Natural killer cell (primary cell): ENCODE measurements at places on chromosomes 6 and 20. TPM values are rescaled to one million over a fixed set of nuclear protein-coding genes. Genes with fewer than 3 reads are reported as not detected.
A peak's percentile ranks its signal among the peaks of the same experiment; 100 is the strongest.

DNA sequence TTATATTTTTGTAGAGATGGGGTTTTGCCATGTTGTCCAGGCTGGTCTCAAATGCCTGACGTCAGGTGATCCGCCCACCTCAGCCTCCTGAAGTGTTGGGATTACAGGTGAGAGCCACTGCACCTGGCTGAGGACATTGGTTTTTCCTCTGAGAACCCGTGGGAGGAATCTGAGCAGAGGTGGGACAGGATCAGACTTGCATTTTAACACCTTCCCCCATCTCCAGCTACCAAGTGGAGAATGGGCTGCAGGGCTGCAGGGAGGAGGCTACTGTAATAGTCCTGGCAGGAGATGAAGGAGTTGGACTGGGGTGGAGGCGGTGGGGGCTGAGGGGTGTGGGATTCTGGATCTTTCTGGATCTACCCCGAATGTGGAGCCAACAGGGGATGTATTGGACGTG lies 24.5 kb downstream of the FAM110A start:
- no peak for DNase-seq

Gene BANF2
- total RNA-seq, result not detected

- no peak for DNase-seq
Measured at GRCh38 chr6:40722553-40723258, 135.5 kb upstream of the LRFN2 start.

Gene OPRM1
- total RNA-seq, result not detected

- no peak for DNase-seq
Measured at GRCh38 chr6:147216915-147217314, 12.7 kb downstream of the STXBP5 start.

Gene PRICKLE4
- not detected for total RNA-seq

DNA sequence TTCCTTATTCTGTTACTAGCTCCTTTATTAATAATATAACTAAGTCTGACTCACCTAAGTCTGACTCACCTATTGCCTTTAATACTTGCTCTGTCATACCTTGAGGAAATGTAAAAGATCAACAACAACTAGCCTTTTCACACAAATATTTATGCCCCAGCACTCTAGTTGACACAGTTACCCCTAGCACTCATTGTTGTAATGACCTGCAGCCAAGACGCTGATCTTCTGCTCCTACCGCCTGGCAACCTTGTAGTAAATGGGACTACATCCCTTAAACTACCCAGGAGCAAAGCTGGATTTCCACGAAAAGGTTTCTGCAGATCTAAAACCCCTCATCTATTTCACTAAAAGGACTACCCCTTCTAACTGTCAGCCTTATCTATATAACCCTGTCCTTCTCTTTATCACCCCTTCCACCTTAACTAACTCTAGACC lies 90.0 kb downstream of the PLG start:
- DNase-seq, result no peak

Gene NKAPL
- 0.31 TPM for total RNA-seq

Gene SERPINB1
- 78.1 TPM for total RNA-seq

DNA sequence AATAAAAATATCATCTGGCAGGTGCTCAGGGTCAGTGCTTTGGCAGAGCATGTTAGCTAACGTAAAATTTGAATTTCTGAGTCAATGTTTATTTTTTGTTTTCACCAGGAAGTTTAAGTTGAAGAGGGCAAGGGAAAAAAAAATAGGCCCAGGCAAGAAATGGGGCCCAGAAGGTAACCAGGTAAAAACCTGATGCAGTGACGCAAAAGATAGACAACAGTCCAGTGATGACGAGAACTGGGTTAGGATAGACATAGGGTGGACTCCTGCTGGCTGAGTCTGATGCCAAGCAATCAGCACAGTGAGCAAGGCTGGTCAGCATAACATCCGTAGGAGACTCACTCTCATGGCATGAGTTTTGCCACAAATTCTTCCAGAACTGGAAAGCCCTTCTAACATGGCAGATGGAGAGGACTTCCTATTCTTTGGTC lies 42.2 kb downstream of the ZHX3 start:
- no peak for DNase-seq

Gene REPS1
- total RNA-seq, result 66.4 TPM

GRCh38 chr6:33716890-33717632 lies 5.6 kb upstream of the UQCC2 start:
- no peak for DNase-seq

- no peak for DNase-seq
Measured at GRCh38 chr6:67667637-67668422, 967.3 kb upstream of the ADGRB3 start.

Gene LRRC73
- 0.45 TPM for total RNA-seq

- no peak for DNase-seq
Measured at GRCh38 chr6:97066056-97066455, 141.5 kb downstream of the KLHL32 start.

Gene HLA-DMA
- 39.2 TPM for total RNA-seq

GRCh38 chr20:31705598-31706597 lies 16.8 kb downstream of the BCL2L1 start:
- no peak for DNase-seq

- no peak for DNase-seq
Measured at GRCh38 chr20:1951436-1952115, 42.3 kb downstream of the PDYN start.

GRCh38 chr6:111841822-111842221 lies 31.4 kb downstream of the FYN start:
- DNase-seq, result peak; percentile 70

Gene PAK5
- total RNA-seq, result not detected

GRCh38 chr6:16360365-16360764 lies 122.0 kb downstream of the GMPR start:
- no peak for DNase-seq

Gene BMP7
- not detected for total RNA-seq

DNA sequence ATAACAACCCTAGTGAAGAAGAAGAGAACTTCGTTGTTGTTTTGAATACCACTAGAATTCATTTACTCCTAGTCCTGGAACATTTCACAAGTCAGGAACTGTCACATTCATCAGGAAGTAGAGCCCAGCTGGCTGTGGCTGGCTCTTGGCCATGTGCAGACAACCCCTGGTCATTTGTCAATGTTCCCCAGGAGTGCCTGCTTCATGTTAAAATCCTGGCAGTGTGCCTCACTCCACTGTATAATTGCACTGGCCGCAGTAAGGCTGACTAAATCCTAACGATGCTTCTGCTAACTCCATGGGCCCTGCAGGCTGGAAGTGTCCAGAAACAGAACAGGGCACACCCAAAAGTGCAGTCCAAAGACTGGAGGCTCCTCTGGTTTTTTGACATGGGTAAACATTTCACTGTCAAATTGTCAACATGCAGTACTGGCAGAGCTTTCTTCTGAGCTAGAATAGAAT lies 41.5 kb upstream of the ADGRF1 start:
- no peak for DNase-seq

Gene SNAP91
- not detected for total RNA-seq

DNA sequence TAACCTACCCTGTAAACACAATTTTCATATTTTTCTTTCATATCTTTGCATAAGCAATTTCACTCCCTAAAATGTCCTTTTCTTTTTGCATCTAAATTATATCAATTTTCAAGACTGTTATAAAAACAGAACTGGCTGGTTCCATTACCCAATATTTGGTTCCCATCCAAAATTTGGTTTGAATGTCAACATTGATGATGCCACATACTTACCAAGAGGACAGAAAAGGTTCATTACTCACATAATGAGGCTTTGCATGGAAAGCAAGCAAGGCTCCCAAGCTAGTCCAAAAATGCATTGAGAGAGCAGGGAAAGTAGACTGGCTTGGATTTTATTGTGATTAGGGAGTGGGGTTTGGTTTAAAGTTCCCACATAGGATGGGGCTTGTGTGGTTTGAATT lies 144.4 kb upstream of the AKIRIN2 start:
- DNase-seq, result no peak

Gene DLK2
- total RNA-seq, result not detected

GRCh38 chr20:9699181-9699580 lies 139.7 kb downstream of the PAK5 start:
- no peak for DNase-seq

DNA sequence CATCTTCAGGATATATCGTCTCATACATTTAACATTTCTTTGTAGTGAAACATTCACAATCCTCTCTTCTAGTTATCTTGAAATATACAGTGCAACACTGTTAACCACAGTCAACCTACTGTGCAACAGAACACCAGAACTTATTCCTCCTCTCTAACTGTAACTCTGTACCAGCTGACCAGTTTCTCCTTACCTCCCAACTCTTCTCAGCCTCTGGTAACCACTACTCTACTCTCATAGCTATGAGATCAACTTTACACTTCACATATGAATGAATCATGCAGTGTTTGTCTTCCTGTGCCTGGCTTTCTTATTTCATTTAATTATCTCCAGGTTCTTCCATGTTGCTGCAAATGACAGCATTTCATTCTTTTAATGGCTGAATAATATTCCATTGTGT lies 337.6 kb downstream of the BTBD9 start:
- DNase-seq, result no peak

Gene ZC2HC1B
- total RNA-seq, result not detected

Gene HCRTR2
- not detected for total RNA-seq

DNA sequence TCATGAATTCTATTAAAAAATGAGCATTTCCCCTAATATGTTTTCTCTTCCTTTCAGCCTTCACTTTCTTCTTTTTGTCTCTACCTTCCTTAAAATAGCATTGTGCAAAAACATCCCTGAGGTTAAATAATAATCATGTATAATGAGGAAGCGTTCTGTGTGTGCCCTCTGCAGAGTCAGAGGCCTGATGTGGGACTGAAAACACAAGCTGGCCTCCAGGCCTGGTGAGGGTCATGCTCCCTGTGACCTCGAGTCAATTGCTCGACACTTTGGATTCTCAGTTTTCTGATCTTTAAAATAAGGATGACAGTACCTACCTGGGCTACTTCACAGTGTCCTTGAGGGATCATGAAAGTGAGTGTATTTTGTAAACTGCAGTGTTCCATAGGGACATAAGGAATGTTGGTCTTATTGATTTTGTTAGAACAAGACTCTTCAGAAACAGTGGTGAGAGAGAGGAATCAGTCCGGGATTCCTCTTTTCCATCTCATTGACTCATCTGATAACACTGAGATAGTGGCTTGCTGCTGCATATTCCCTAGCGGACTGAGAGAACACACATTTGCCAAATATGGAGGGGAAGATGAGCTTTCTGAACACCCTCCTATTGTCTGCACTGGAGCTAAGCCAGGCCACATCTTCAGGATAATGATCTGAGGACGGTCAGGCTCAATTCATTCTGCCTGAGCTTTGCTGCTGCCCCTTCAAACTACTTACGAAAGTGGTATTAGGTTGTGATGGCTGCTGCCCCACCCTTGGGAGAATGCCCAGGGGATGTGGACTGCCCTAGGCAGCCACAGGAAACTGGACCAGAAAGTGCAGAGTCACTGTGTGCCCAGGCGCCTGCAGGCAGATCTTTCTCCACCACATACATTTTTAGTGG lies 39.6 kb upstream of the PDE7B start:
- no peak for DNase-seq

GRCh38 chr20:38221119-38221589 lies 39.4 kb downstream of the KIAA1755 start:
- peak; percentile 66 for DNase-seq

Gene TRIM15
- total RNA-seq, result not detected

Gene SLC2A10
- 2.2 TPM for total RNA-seq

DNA sequence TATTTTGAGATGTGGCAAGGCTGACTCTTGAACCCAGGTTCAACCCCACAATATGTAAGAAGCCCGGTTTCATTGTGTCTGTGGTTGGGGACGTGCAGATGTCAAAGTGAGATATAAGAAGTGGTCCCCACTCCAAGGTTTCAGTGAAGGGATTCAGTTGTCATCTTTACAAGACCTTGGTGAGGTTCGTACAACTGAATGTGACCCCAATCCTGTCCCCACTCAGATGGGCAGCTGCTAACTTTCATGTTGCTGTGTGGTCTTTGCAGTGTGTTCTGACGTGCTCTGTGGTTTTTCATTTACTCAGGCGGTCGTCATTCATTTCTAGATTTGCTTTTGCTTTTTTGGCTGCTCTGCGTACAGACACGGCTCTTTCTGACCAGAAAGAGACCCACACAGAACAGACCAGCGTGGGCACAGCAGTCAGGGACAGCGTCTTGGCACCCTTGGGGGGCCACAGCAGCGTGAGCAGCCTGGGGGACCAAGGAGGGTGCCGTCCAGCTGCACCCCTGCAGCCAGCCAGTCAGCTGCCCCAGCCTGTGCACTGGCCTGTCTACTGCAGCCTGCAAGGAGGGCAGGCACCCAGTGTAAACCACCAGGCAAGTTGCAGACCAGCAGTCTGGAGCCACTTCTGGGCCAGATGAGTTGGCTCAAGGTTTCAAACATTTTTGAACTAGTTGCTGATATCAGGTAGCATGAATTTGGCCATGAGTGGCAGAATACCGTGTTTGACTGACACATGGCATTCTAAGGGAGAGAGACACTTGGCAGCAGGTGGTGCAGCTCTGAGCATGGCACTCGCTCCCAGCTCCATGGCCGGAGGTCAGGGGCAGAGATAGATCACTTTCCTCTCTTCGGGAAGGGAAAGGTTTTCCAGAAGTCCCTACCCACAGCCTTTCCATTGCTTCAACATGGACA lies 49.4 kb upstream of the IRF4 start:
- peak; percentile 57 for DNase-seq

- no peak for DNase-seq
Measured at GRCh38 chr20:3751305-3751674, 16.3 kb downstream of the ADISSP start.

Gene EFCAB8
- total RNA-seq, result 2.3 TPM

DNA sequence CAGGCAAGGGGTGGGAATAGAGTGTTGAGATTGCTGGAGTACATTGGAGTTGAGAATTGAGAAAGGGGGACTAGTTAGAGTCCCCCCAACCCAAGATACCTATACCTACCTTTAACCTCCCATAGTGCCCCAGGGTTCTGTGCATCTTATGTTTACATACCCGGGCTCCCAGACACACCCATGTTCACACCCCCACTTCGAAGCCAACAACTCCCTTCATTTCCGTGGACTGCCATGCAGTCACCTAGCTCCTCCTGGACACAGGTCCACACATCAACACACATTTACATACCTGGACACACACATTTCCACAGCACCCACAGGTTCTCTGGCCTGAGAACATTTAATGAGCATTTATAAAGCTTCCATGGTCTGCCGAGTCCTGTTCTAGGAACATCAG lies 5.1 kb downstream of the TMEM63B start:
- no peak for DNase-seq

Gene CAPN11
- total RNA-seq, result not detected

Gene ADTRP
- not detected for total RNA-seq

Gene TMEM200A
- 0.50 TPM for total RNA-seq

- DNase-seq, result no peak
Measured at GRCh38 chr20:49915118-49915379, 280 bp downstream of the SPATA2 start.

GRCh38 chr20:39358052-39358451 lies 395.9 kb downstream of the DHX35 start:
- DNase-seq, result no peak

GRCh38 chr6:21780141-21780540 lies 186.6 kb downstream of the SOX4 start:
- DNase-seq, result no peak

- DNase-seq, result no peak
Measured at GRCh38 chr20:45545754-45546453, 1.3 kb downstream of the EPPIN start.
